GM23248 (cell line): ENCODE measurements at places on chromosomes 4 and X. TPM values are rescaled to one million over a fixed set of nuclear protein-coding genes. Genes with fewer than 3 reads are reported as not detected.

The DCK gene
- total RNA-seq, result 32.6 and 33.1 TPM in 2 replicates

GRCh38 chr4:182404376-182404775, 161.2 kb downstream of the TENM3 start:
- no peak for DNase-seq

The BDH2 gene
- total RNA-seq, result 57.9 and 63.0 TPM in 2 replicates

- peak; percentile 80 for DNase-seq
Observed at GRCh38 chr4:2977211-2978088, 14.1 kb downstream of the GRK4 start.

GRCh38 chr4:177246641-177247584, 62.8 kb upstream of the NEIL3 start:
- DNase-seq, result peak; percentile 71

DNA sequence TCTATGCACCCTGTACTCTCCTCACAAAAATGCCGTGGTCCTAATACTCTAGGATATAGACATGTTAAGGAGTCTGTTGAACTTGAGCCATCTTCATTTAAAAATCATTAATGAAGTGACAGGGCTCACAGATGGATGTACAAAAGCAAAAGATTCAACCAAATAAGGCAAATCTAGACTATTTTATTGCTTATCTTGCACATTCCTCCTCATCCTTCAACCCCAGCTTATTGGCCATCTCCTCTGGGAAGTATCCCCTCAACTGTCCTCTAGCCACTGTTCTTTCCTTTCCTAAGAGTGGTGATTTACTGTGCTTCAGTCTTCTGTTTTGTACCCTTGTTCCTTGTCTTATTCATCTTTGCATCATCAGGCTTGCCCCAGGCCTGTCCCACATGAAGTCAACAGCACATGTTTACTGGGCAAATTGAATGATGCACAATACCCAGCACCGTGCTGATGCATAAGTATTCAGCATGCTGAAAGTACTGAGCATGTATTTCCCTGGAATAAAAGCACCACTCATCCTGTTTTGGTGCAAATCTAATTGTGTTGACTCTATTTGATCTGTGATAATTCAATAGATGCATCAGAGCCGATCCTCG, 287.3 kb upstream of the CLNK start:
- DNase-seq, result no peak

DNA sequence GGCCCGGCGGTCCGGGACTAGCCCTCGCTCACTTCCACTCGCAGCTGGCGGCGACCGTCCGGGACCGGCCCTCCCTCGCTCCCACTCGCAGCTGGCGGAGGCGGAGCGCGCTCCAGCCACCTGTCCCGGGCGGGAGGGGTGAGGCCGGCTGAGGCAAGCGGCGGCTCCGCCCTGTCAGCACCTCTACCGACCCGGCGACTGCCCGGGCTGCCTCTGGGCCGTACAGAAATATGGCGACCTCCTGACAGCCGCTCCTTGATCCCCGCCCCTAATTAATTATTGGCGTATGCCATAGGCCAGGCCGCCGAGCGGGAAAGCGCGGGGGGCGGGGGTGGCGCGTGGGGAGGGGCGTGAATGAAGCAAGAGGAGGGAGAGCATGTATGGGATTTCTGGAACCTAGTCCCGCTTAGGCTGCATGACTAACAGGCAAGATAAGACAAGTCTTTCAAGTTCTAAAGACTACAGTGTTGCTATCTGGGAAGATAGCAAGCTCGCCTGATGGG, at the start of gene MORC4:
MORC4 (minus strand) TSS at position 200 of the 503 bp plus-strand sequence. CDS start 243 bp downstream, outside the sequence.
- DNase-seq, result peak; percentile 63

The CD40LG gene
- total RNA-seq, result not detected in 2 replicates

The FAM193A gene
- 19.0 TPM in 2 replicates for total RNA-seq

DNA sequence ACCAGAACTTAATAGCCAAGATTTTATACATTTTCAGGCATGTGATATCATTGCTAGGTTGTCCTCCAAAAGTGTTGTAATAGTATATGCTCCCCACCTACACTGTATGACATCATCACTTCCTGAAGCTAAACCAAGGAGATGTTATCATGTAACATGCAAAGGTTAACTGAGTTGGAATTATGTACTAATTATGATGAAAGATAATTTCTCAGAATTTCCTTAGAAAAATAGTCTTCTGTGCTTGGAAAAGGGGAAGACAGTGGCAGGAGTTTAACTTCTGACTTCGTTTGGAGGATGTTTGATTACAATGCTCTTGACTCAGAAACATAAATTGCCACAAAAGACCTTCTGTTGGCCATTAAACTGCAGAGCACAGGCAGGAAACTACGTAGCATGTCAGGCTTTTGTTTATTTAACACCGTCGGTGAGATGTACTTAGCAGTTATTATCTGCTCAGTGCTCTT, 83.6 kb upstream of the GUCY1A1 start:
- DNase-seq, result peak; percentile 72

The HPSE gene
- total RNA-seq, result 0.54 and 1.0 TPM in 2 replicates
